RPMI8226 (cell line): ENCODE measurements at places on chromosomes 4 and X.

DNA sequence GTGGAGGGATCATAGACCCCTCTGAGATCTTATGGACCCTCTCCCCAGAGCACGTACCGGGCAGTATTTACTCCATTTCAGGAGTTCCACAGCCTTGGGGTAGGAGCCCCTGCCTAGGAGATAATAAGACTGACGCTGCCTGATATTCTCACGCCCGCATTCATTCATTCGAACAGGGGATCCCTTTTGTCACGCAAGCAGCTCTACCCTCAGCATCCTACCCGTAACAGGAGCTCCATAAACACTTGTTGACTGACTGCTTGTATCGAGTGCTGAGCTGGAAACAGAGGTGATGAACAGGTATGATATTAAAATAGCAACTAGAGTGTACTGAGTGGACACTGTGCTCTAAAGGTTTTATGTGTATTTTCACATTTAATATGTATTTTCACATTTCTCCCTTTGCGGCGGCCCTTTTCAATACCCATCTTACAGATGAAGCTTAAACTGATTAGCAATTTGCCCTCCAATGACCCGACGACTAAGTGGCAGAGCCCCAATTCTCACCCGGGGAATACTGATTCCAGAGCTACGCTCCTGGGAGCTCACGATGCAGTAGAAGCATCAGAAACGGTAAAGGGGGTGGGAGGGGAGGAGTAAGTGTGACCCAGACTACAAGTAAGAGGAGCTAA is 888 bp downstream of the RAB28 start:
- DNase-seq, result peak; percentile 30

DNA sequence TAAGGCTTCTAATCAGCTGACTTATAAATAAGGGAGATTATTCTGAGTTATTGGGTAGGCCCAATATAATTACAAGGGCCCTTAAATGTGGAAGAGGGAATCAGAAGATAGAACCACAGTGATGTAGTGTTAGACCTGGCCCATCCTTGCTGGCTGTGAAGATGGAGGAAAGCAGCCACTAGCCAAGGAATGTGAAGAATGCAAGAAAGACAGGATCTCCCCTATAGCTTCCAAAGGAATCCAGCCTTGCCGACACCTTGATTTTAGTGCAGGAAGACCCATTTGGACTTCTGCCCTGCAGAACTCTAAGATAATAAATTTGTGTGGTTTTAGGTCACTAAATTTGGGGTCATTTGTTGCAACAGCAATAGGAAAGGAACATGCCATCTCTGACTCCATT is 150.6 kb downstream of the SPATA18 start:
- DNase-seq, result no peak

DNA sequence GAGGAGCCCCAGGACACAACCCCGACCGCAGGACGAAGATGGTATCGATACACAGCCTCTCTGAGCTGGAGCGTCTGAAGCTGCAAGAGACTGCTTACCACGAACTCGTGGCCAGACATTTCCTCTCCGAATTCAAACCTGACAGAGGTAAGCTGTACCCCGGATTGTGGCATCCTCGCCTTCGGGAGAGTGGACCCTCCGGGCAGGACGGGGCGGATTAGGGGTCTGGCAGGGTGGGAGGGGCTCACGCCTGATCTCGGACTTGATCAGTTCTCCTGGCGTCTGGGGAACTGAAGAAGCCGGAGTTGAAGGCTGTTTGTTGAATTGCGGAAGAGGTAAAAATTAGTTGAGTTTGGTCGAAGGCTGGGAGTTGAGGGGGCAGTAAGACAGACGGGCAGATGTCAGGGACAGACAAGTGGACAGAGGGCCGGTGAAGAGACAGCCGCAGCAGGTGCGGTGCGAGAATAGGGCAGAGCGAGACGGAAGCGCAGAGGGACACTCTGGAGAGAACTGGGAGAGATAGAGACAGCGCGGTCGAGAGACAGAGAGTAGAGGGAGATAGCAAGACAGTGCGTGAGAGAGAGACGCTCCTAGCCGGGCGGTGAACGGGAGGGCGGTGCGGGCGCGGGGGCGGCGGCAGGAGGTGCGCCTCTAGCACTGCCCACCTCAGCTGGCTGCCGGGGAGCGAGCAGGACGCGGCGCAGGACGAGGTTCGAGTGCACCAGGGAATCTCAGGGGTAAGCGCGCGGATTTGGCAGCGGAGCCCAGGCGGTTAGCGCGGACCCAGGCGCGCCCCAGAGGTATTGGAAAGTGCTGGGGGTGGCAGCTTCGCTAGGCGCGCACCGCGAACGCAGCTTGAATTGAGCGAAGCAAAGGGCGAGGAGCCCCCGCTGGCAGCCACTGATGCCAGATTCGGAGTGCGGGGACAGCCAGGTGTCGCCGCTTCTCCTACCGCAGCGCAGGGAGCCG is 23.9 kb downstream of the ARHGAP36 start:
- DNase-seq, result no peak

GRCh38 chr4:41303372-41304118 is 46.8 kb downstream of the UCHL1 start:
- no peak for DNase-seq

- DNase-seq, result no peak
These were observed 128.0 kb upstream of the STS start for GRCh38 chrX:7019555-7019954.

- DNase-seq, result no peak
These were observed 58.0 kb downstream of the SMAD1 start for GRCh38 chr4:145539671-145540070.

DNA sequence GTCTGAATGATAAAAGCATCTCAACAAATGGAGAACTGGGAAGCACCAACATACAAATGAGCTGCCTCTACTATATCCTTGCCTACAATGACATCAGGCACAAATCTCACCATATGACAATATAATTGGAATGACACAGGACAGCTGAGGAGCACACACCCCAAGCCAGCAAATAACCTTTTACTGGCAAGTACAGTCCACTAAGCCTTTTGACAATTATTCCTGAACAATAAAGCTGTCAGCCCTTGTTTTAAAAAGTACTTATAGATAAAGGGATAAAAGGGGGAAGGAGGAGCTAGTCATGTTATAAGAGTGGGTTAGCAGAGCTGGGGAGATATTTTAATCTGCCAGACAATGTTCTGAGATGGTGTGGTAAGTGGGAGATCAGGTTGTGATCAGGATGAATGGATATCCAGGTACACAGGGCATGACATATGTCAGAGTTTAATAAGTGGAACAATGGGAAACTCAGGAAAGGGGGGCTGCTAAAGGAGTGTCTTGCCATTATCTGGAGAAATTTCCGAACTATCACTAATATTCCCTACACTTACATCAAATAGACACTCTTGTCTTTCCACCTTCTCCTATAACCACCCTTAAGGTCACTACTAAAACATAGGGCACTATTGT is 127.6 kb downstream of the GPC3 start:
- DNase-seq, result no peak

GRCh38 chr4:138028923-138029322 is 213.2 kb downstream of the SLC7A11 start:
- no peak for DNase-seq

DNA sequence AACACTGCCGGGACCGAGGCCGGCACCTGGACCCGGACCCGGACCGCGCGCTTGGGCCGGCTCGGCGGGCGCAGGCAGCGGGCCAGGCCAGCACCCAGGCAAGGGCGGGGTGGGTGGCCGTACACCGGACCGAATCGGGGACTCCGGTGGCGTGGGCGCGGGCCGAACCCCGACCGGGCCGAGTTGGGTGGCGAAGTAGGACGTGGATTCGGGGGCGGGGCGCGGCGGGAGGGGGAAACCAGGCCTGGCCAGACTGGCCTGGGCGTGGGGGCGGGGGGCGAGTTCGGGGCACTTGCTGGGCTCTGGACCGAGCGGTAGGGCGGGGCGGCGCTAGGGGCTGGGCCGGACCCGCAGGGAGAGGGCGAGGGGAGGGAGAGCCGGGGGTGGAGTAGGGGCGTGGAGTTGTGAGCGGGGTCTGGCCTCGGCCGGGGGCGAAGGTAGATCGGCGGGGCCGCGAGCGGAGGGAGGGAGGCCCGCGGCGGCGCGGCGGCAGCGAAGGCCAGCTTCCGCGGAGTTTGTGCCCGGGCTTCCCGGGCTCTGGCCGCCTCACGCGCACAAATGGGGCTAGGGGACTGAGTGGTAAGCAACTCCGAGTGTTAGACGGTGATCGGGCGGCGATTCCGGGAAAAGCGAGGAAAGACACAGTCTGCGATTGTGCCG is 1.8 kb upstream of the BCORL1 start:
- peak; percentile 26 for DNase-seq

GRCh38 chr4:69860521-69861298 is 765 bp upstream of the SULT1E1 start:
- no peak for DNase-seq

GRCh38 chrX:69016293-69016941 is 148.8 kb downstream of the PJA1 start:
- DNase-seq, result no peak

GRCh38 chr4:82696117-82696860 is 102.3 kb downstream of the SCD5 start:
- DNase-seq, result no peak

- DNase-seq, result no peak
These were observed 156.4 kb upstream of the WDR1 start for GRCh38 chr4:10273030-10273429.

- DNase-seq, result no peak
These were observed 96.8 kb upstream of the CXXC4 start for GRCh38 chr4:104591510-104591911.

DNA sequence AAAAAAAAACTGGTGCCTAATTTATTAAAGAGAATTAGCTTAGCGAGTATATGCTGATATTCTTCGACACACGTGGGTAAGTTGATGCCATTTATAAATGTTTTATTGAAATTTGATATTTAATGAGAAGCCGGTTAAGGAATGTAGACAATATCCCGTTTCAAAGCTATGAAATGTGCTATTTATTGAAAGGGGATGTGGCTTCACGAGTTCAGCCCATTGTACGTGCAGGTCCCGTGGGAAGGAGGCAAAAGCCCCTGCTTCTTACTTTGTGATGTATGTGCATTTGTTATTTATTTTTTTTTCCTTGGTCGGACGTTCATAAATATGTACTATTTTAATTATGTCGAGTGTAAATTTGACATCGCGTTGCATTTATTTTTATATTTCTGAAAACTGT is 20.2 kb downstream of the SHOX start:
- DNase-seq, result peak; percentile 2
